ENCODE measurements at places on chromosomes 5 and 9.

DNA sequence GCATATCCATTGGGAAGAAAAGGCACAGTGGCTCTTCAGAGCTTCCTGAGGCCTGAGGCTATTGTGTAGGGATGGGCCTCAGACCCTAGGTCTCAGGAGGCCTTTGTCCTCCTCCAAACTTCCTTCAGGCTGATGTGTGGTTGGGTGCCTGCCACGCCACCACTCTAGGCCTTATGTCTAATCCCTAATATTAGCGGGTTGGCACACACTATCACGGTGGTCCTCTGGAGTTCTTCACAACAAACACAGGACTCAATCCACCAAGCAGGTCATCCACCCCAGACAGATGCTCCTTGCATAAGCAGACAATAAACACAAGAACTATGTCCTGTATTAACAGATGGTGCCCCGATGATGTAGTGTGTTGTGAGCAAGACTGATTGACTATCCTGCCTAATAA is 31.0 kb upstream of the FSTL4 start:
- no peak for DNase-seq

DNA sequence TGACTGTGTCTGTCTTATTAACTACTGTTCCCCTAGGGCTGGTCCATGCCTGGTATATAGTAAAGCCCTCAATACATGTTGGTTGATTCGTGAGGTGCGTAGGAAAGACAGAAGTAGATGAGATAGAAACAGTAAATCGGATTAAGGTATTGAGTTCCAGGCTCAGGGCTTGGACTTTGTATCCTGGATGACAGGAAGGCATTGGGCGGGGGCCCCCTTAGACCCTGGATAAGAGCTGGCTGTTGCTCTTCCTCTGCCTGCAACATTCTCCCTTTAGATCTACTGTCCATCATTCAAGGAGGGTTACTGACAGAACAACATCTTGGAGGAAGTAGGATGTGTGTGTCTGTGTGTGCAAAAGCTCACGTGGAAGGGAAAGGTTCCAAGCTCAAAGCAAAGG is 31.2 kb upstream of the CTNNA1 start:
- peak; percentile 4 for DNase-seq

GRCh38 chr9:7799944-7800285 is 337 bp upstream of the DMAC1 start:
- DNase-seq, result no peak

DNA sequence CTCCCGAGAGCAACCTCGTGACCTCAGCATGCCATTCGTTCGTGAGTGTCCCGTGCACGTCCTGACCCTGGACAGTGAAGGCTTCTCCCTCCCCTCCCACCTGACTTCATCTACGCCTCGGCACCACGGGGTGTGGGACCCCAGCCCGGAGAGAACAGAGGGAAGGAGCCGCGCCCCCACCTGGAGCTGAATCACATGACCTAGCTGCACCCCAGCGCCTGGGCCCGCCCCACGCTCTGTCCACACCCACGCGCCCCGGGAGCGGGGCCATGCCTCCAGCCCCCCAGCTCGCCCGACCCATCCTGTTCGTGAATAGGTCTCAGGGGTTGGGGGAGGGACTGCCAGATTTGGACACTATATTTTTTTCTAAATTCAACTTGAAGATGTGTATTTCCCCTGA is 38.3 kb upstream of the FCN2 start:
- no peak for DNase-seq

GRCh38 chr5:157252711-157253465 is 13.0 kb upstream of the CYFIP2 start:
- DNase-seq, result no peak

DNA sequence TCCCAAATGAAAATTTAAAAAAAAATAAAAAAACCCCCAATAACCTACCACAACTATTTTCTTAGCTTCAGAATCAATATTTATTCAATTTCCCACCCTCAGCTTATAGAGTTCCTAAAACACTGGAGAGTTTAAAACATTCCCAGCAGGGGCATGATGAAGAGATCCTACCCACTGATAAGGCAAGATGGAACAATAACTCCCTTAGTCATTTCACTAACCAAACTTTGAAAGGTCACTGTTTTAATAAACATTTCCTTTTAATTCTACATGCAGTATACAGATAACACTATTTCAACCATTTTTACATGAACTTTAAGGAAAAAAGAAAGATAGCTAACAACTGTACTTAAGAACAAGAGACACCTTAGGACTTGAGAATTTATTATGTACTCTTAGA is 34.9 kb upstream of the ACOT12 start:
- DNase-seq, result no peak

DNA sequence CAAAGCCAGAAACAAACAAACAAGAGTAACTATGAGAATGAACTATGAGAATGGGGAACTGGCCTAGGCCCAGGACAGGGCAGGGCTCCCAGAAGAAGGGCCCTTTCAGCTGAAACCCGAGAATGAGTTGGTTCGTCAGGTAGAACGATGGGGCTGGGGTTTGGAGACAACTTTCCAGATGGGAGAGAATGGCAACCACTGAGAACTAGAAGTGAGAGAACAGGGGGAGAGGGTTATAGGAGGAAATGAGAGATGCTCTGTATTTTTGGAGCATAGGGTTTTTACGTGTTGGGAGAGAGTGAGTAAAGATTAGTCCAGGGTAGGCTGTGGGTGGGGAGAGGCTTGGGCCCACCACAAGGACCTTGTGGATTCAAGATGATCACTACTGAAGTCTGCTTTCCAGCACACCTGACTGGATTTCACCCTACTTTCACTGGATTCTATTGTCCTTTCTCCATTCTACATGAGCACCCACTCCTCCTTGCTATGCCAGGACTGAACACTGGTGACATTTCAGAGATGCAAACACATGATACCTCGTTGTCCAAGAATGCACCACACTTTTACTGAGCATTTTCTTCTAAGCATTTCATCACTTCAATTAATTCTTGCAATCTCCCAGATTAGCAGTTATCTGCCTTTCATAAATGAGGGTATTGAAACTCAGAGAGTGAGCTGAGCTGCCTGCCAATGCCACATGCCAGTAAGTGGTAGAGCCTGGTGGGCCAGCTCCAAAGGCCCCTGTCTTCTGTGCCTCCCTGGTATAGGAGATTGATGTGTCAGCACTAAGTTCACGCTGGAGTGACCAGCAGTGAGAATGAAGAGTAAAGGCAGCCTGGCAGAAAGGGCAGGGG is 3.2 kb upstream of the TMEM268 start:
- DNase-seq, result no peak

GRCh38 chr9:121601194-121601593 is 50.2 kb upstream of the DAB2IP start:
- no peak for DNase-seq

DNA sequence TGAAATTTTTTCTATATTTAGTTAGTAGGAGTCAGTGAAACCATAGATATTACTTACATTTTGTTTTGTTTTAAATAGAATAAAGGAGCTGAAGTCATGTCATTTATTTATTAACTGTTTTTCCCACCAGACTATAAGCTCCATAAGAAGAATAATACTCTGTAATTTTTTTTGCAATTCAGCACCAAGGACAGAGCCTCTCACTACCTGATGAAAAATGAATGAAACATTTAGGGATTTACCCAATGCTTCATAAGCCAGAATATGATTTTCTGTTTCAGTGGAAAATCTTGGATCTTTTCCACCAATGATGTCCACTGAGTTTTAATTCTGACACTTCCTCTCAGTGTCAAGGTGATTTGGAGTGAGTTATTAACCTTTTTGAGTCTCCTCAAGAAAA is 624.9 kb upstream of the GRAMD2B start:
- DNase-seq, result no peak

GRCh38 chr5:115461506-115462290 is 82.9 kb downstream of the FEM1C start:
- DNase-seq, result no peak

GRCh38 chr5:54162184-54162583 is 148.2 kb downstream of the ARL15 start:
- DNase-seq, result no peak

DNA sequence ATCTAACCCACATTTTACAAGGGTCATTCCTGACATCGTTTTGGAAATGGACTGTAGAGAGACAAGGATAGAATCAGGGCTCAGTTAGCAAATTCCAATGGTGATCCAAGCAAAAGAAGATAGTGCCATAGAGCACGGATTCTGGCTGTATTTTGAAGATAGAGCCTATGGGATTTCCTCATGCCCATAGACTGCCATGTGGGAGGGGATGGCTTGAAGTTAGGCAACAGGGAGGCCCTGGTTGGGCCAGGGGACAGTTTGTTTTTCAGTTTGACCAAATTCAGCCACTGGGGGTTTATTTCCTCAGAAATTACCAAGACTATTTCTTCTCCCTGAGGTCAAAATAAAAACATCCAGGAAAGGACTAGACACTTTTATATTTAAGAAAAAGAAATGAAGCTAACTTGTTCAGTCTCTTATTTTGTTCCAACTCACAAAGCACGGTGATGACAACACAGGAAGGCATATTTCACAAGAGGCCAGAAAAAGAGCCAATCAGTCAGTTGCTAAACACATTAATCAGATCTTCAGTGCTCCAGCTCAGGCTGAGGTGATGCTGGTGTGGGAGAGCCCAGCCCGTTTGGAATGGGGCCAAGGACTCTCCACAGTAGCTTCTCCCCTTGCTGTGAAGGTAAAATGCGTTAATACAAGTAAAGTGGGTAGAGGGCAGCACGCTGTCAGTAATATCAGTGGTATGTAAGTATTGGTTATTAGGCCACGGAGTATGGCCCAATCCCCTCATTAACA is 4.4 kb upstream of the DCTN4 start:
- DNase-seq, result no peak

- no peak for DNase-seq
These were observed 1656.5 kb downstream of the EFNA5 start for GRCh38 chr5:106014262-106014661.

DNA sequence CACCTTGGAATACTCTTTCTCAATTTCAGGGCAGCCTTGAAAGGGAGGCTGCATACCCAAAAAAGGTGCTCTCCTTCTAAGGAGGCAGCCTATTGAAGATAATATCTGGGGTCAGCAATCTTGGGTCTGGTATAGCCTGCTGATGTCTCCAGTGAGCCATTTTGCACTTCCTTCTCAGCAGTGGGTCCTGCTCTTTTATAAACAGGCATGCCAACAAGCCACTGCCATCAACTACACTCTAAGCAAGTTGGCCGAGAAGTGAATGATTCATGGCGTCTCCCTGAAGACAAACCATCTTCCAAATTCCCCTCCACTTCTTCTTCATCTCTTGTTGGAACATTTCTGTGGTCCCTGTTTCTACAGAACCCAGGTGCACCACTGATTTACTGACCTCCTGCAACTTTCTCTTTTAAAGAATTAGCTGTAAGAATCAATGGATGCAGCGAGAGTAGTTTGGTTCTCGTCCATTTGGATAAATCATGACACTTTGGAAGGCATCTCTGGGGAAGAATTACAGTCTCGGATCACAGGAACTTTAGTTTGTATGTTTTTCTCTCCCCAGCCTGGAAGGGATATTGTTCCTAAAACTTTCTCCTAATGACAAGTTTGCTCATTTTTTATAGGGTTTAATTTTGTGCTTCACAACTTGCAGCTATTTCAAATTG is 108.3 kb downstream of the INSYN2B start:
- no peak for DNase-seq

DNA sequence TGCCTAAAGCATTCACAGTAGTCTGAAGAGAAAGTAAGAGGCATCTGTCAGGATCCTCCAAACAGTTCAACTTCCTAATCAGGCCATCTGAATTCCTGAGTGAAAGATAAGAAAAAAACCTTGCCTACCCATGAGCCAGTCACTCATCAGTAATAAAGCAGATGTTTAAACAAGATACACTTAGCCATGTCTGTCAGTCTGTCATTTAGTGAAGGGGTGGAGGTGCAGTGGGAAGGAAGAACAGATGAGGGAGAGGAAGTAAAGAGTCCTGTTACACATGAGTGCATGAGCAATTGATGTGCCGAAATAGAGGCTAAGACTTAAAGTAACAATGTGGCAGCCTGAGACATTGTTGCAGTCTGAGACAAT is 29.9 kb upstream of the DMRTA1 start:
- DNase-seq, result no peak

- no peak for DNase-seq
These were observed 201.9 kb downstream of the ZNF608 start for GRCh38 chr5:124544366-124545055.

- no peak for DNase-seq
These were observed 73.5 kb downstream of the PPP2R2B start for GRCh38 chr5:146805081-146805480.

DNA sequence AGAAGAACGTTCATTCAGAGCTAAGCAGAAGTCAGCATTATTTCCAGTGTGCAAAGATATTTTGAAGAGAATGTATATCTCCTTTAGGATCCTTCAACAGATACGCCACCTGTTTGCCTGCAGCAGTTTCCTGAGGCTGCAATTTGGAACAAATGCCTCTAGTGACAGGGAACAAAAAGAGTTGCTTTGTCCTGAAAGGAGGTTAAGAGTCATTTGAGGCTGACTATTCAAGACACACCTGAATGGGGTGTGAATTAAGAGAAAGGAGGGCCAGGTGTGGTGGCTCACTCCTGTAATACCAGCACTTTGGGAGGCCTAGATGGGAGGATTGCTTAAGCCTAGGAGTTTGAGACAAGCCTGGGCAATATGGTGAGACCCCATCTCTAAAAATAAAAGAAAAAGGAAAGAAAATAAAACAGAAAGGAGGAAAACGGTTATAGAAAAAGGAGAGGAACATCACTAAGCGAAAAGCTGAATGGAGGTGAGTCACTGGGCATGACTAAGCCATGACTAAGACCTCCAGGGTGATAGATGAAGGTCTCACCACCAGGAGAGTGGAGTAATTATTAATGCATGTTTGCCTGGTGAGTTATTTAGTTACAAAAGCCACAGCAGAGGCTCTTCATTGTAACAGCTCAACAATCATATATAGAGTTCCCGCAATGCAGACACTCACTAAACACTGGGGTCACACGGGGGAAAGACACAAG is 255.2 kb upstream of the TNC start:
- no peak for DNase-seq

DNA sequence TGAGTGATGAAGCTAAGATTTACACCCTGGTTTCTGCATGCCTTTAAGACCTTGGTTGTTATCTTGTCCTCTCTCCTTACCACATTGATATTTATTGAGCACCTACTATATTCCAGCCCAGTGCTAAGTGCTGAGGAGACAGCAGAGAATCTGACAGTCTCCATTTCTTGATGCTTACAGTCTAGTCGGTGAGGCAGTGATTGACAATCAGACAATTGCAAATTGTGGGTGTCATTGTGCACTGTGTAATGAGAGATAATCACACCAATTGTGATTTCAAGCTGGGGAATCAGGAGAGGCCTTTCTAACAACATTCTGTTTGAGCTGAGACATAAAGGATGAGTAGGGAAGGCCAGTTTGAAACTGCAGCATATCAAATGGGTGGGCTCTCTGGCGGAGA is 41.7 kb upstream of the PPARGC1B start:
- no peak for DNase-seq

DNA sequence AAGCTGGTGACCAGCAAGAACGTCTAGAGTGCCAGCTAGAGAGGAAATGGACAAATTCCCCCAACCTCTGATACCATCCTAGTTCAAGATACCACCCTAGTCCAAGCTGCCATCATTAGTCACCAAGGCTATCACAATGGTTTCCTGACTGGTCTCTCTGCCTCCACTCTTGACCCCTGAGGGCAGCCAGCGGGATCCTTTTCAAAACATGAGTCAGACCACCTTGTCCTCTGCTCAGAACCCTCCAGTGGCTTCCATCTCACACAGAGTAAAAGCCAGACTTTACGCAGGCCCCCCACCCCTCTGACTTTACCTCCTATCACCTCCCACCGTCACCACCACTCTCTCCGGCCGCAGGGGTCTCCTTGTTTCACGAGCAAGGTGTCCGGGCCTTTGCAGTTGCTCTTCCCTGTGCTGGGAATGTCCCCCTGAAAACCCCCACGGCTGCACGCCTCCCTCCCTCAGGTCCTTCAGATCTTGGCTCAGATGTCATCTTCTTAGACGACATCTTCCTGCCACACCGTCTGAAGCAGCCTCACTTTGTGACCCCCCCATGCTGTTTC is 42.2 kb upstream of the FBXW11 start:
- no peak for DNase-seq

All from posterior cingulate gyrus (tissue), 11 donors.